ENCODE measurements at places on chromosomes 12 and 14.

DNA sequence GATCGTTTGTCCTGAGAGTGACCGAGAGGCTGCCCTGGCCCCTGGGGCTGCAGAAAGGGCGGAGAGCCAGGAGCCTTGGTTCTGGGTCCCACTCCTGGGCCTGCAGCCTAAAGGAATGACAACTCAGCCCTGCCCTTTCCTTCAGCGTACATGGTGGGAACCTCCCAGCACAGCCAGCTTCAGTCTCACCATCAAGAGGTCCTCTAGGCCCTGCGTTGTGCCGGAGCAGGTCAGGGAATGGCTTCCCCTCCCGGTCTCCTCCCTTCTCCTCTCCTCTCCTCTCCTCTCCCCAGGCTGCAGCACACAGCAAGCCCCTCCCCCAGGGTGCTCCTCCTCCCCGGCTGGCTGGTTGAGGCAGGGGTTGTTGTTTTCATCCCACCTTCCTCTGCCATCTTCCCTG, 44.6 kb upstream of the TUNAR start:
- DNase-seq: no peak

- peak; percentile 60 for DNase-seq
Observed at GRCh38 chr14:71166180-71166837, 259.1 kb downstream of the PCNX1 start.

DNA sequence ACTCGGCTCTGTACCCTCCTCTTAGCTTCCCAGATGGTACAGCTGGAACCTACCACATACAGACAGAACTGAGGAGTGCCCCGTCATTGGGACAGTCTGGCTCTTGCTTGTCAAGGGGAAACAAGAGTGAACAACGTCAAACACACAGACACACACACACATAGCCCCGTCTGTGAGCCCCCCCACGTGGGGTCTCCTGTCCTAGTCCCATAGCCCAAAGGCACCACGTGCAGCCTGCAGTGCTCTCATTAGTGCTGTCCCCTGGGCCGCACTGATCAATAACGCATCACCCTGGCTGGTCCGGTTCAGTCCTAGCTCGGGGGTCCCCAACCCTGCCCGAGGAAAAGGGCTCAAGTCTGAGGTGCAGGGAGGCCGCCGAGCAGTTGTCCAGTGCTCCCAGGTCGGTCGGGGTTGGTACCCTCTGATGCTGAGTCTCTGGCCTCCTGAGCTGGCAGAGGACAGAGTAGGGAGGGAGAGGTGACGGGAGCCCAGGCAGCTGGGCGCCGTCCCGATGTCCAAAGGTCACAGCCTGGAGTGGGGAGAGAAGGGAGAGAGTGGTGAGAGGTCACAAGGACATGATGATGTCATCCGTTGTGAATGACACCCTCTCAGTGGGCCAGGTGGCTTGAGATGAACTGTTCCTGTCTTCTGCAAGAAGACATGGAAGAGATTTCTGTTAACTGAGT, 105.4 kb upstream of the NOS1 start:
- DNase-seq: no peak

- no peak for DNase-seq
Observed at GRCh38 chr12:101566318-101566717, 28.5 kb upstream of the MYBPC1 start.

DNA sequence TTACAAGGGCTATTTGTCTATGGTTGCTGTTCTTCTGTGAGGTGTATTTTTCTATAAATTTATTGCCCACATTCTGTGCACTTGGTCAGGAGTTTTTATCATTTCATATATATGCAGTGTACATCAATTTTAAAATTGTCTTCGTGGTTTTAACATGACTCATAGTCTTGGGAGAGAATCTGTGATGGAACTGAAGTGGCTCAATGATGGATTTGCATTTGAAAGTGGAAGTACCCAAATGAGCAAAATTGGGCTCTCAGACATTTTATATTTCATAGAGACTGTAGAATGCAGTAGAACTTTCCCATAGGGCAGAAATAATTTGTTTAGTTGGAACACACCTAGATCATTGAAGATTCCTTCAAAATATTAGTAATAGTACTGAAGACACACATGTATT, 1.9 kb upstream of the SCFD1 start:
- peak; percentile 32 for DNase-seq

- no peak for DNase-seq
Observed at GRCh38 chr12:128312661-128313060, 45.7 kb downstream of the TMEM132C start.

- peak; percentile 38 for DNase-seq
Observed at GRCh38 chr12:90102957-90103652, 394.5 kb upstream of the ATP2B1 start.

- no peak for DNase-seq
Observed at GRCh38 chr12:51493281-51493680, 68.7 kb downstream of the SLC4A8 start.

- peak; percentile 87 for DNase-seq
Observed at GRCh38 chr14:88551094-88551870, 3.5 kb downstream of the PTPN21 start.

GRCh38 chr12:107512391-107512790, 173.2 kb upstream of the PWP1 start:
- peak; percentile 76 for DNase-seq

DNA sequence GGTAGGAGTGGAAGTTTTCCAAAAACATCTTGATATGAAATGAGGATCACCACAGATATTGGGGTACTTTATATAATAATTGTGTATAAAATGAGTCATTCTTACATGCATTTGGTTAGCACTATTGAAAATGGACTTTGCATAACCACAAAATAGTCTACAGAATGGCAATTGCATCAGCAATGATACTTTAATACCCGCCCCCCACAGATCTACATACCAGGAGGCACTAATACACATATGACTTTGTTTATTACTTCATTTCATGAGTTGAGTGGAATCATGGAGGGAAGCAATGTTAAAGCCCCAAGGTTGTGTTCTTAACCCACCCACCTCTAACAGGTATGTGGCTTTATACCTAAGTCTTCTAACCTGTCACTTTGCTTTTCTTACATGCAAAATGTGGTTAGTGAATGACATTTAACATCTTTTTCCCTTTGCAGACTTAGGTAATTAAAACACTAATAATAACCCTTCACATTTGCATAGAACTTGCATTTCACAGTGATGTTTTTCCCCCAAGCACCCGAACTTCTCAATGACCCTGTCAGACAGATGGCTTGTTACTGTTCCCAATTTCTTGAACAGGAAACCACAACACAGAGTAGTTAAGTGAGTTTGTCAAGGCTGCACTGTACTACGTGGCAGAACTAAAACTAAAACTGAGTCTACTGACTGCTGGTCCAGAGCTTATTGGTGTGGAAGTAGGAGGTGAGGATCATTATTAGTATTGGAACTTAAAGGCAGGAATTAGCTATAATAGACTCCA, 101.9 kb downstream of the NPAS3 start:
- DNase-seq: no peak

GRCh38 chr12:87280893-87281292, 748.3 kb downstream of the C12orf50 start:
- no peak for DNase-seq

DNA sequence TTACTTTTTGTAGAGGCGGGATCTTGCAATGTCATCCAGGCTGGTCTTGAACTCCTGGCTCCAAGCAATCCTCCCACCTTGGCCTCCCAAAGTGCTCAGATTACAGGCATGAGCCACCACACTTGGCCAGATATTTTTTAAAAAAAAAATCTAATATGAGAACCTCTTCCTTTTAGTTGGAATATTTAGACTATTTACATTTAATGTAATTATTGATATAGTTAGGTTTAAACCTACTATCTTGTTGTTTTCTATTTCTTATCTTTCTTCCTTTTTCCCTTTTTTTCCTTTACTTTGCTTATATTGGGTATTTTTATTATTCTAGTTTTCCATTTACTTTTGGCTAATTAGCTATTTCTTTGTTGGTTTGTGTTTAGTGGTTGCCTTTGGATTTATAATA, 185.8 kb downstream of the SLC41A2 start:
- DNase-seq: no peak

DNA sequence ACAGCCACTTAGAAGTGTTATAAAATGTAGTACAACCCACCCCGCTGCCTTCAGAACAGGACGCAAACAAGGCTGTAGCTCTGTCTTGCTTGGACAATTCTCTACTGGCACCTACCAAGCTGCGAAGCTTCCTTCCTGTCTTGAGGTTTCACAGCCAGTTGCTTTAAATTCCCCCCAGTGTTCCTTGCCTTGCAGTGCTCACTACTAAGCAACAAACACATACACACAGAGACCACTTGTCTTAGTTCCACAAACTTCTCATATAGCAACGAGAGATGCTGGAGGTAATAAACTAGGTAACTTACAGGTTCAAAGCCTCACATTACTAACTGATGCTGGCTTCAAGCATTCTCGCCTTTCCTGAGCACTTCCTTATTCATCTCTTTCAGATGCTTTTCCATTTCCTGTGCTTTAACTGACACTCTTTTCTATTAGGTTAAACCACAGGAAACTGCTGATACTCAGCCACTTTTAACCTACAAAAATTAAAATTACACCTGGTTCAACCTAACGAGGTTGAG, 91.5 kb upstream of the PTGDR start:
- DNase-seq: no peak

- DNase-seq: peak; percentile 22
Observed at GRCh38 chr12:53677016-53677799, 1.3 kb upstream of the ATP5MC2 start.

DNA sequence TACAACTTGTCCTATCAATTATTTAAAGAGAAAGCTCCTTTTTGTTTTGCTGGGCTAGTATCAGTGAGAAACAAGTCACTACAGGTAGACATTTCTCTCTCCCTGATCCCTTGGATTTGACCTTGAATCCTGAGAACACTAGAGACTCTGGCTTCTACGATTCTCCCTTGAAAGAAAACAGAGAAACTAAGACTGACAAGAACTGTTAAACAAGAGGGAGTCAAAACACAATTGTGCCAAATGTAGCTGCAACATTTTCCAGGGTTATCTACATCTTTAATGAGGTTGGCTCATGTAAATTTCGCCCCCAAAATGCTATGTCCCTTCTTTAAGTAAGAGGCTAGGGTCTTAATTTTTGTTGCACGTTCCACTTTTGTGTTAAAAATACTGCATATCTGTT, 62.4 kb downstream of the SLC38A1 start:
- no peak for DNase-seq

GRCh38 chr12:1474041-1474573, 120.3 kb downstream of the FBXL14 start:
- peak; percentile 93 for DNase-seq

GRCh38 chr12:57247041-57247440, 3.9 kb downstream of the STAC3 start:
- DNase-seq: no peak

DNA sequence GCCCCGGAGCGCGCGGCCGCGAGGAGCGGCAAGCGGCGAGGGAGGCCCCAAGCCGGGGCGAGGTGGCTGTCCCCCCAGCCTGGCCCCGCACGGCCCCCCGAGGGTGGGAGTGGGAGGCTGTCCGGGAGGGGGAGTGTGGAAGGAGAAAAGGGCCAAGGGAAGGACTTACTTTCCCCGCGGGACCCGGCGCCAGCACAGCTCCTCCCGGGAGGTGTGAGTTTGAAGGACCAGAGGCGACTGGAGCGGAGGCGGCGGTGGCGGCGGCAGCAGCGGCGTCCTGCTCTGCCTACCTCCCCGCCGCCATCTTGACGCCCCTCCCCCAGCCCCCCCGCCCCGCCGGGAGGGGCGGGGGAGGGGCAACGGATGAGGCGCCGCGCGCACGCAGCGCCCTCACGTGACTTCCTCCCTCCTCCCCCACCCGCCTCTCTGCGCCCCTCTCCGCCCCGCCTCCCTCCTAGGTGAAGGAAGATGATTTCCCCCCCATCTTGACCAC, at the start of gene SBNO1:
SBNO1 (minus strand) TSS at position 316 of the 493 bp plus-strand sequence. CDS start 14,406 bp downstream, outside the sequence.
- DNase-seq: peak; percentile 85

- DNase-seq: no peak
Observed at GRCh38 chr12:33012226-33012625, 115.6 kb upstream of the PKP2 start.

DNA sequence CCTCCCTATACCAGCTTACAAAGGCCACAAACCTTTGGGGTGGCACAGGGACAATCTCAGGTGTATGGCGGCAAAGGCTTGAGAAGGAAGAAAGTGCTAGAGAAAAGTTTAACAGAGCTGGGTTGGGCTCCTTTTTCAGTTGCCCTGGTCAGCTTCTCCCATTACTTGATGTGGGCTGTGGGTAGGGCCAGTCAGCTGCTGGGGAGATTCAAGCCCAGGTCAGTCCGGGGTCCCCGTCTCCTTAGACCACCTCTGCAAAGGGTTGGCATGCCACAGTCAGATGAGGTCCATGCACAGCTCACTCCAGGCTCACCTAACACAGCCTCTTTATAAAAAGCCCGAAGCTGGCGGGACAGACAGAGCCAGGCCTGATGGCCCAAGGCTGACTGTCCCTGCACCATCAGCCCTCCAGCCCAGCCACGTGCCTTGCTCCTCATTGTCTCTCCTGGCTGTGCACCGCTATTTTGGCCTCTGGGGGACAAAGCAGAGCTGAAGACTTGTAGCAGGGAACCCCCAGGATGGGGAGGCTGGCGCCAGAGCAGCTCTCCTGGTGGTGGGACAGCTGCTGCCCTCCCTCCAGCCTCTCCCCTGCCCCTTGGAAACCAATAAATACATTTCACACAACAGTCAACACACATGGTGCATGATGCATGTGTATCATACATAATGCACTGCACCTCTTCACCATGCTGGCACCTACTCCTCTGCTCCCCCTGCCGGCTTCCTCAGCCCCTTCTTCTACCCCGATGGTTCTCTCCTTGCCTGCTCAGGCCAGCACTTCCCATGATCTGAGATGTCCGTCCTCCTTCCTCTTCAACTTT, 61.7 kb upstream of the DDX11 start:
- no peak for DNase-seq

GRCh38 chr12:62525271-62525670, 58.6 kb downstream of the MON2 start:
- DNase-seq: no peak

- no peak for DNase-seq
Observed at GRCh38 chr14:68677901-68678300, 115.0 kb downstream of the ZFP36L1 start.

DNA sequence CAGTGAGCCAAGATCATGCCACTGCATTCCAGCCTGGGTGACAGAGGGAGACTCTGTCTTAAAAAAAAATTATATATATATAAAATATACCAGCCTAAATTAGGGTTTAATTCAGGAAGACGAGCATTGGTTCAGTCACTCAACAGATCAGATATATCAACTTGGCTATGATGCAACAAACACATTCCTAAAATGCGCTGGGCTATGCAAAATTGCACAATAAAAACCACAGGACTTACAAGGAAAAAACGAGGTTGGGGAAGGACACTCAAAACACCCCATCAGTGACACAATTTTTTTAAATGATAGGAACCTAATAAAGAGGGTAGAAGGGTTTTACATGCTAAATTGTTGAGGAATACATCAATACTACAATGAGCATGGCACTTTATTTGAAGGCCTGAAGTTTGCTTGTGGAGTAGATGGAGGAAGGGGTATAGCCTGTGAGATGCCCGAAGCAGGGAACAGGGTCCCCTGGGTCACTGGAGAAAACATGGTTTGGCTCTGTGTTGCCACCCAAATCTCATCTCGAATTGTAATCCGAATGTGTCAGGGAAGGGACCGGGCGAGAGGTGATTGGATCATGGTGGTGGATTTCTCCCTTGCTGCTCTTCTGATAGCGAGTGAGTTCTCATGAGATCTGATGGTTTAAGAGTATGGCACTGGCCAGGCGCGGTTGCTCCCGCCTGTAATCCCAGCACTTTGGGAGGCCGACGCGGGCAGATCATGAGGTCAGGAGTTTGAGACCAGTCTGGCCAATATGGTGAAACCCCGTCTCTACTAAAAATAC, 71.2 kb downstream of the TNFAIP2 start:
- DNase-seq: peak; percentile 74

Measured in fibroblast of gingiva (primary cell).